ENCODE measurements at places on chromosomes 2 and 18.
A peak's percentile ranks its signal among the peaks of the same experiment; 100 is the strongest.

GRCh38 chr18:40569605-40570004 lies 1385.4 kb upstream of the PIK3C3 start:
- no peak for DNase-seq

GRCh38 chr2:39069136-39069515 lies 51.7 kb downstream of the SOS1 start:
- DNase-seq, result peak; percentile 47

GRCh38 chr18:24214144-24214543 lies 75.3 kb downstream of the CABYR start:
- no peak for DNase-seq

GRCh38 chr2:139078376-139078775 lies 298.2 kb upstream of the NXPH2 start:
- no peak for DNase-seq

DNA sequence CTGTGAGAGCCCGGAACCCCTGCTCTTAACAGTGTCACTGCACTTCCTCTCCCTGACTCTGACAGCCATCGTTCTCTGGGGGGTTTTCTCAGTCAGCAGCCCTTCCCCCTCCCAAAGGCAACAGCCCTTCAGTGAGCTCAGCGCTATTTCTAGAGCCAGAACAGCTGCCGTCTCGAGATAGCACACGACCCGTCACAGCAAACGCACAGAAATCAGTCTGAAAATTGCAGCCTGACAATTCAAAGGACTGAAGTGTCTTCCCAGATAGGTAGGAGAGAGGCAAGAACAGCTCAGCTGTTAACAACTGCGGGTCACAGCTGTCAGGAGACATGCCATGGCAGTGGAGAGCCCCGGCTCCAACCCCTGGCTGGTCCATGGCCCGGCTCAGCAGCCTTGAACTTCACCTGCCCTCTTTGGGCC lies 45.4 kb downstream of the ST8SIA5 start:
- no peak for DNase-seq

Data from activated CD4-positive, alpha-beta T cell treated with anti-CD3 and anti-CD28 coated beads for 48 hours (primary cell).